ENCODE measurements at places on chromosomes 6 and 20.

- no peak for DNase-seq
Measured at GRCh38 chr20:7410150-7410549, 530.1 kb downstream of the HAO1 start.

DNA sequence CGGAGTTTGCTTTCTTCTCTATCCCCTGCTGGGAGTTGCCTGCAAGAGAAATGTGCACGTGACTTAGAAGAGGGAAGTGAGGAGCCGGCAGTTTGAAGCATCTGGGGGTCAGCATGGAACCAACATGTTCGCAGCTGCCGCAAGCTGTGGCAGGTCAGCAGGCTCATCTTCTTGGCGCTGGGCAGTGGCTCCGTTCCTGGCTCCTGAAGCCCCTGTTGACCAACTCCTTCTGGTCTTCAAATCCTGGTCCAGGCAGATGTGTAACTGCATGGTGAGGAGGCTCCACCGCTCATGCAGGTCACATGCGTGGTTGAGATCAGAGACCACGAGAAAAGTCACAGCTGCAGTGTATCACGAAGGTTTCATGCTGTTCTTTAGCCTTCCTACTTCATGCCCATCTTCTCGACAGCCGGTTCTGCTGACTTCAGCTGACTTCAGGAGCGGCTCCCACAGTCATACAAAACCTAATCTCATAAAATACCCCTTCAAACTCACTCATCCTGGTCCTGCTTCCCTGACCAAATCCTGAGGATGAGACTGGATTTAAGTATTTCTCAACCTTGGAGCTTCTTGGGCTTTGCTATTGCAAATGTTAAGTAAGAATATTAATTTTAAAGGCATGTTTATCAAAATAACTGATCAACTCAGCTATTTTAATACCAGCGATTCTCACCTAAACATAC lies 44.9 kb upstream of the BCAS1 start:
- peak; percentile 20 for DNase-seq

GRCh38 chr6:161366301-161366923 lies 92.6 kb upstream of the AGPAT4 start:
- no peak for DNase-seq

GRCh38 chr20:17619351-17620093 lies 49.6 kb downstream of the DSTN start:
- no peak for DNase-seq

DNA sequence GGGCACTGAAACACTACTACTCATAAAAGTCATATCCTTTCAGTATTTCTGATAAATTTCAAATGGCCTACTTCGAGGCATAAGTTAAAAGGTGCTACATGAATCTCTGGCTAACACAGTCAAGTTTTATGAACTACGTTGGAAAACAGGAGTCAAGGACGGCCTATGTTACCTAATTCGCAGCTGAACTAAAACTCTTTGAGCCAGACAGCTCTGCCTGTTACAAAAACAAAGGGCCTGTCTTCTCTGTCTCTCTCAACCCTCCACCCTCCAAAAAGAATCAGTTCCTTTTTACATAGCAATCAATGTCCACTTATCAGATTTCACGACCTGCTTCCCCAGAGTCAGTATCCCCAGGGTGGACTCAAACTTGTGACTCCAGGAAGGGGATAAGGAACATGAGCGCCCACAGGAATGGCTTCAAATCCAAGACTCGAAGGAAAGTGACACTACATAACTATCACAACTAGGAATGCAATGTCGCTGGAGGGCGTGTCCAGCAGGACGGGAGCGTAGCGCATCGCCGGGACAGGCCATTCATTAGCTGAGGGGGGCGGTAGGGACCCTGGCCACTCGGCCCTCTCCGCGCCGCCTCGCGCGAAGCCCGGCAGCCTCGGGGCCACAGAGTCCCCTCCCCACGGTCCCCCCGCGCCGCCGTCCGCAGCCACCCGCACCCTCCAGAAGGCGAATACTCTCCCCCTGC lies 591 bp downstream of the IBTK start:
- peak; percentile 71 for DNase-seq

GRCh38 chr20:47059536-47059935 lies 164.9 kb downstream of the EYA2 start:
- DNase-seq = no peak

DNA sequence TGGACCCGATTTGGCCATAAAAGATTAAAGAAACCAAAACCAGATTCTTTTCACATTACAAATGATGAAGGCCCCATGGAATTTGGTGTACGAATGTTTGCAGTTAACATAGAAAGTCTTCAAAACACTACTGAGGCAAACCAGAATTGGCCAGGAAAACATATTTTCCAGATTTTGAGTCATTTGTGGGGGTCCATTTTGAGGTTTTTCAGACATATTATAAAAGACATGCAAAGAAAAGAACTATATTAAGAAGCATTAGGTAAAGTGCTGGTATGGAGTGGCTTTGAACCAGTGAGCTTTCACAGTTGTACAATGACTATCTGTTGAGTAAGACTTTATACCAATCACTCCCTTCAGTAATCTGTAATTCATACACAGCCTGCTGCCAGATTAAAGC lies 168.9 kb upstream of the COL21A1 start:
- peak; percentile 87 for DNase-seq

DNA sequence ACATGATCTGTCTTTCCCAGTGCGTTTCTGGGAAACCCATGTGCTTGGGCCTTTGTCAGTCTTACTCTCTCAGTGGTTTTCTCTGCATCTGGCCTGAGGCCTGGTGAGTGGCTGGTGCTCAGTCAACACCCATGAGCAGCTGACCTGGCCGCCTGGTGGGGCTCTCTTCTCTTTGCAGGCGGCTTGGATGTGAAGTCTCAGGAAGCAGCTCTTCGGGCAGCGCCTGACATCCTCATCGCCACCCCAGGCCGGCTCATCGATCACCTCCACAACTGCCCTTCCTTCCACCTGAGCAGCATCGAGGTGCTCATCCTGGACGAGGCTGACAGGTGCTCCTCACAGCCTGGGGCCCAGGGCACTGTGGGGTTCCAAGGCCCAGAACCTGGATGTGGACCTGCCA lies 10.8 kb downstream of the DDX27 start:
- no peak for DNase-seq

DNA sequence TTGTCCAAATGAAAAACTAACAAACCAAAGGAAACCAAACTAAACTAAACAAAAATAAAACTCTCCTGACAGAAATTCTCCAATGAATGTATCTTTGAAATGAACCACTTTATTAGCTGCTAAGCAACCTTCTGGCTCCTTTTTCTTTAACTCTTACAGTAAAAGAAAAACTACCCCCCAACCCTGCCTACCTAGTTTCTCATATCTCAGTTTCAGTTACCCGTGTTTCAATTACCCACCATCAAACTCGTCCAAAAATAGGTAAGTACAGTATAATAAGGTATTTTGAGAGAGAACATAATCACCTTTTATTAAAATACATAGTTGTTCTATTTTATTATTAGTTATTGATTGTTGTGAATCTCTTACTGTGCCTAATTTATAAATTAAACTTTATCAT lies 177.4 kb upstream of the THEMIS start:
- DNase-seq = no peak

- DNase-seq = no peak
Measured at GRCh38 chr6:49142421-49143151, 320.5 kb downstream of the MMUT start.

GRCh38 chr6:90650041-90650940 lies 63.4 kb upstream of the MAP3K7 start:
- DNase-seq = no peak

DNA sequence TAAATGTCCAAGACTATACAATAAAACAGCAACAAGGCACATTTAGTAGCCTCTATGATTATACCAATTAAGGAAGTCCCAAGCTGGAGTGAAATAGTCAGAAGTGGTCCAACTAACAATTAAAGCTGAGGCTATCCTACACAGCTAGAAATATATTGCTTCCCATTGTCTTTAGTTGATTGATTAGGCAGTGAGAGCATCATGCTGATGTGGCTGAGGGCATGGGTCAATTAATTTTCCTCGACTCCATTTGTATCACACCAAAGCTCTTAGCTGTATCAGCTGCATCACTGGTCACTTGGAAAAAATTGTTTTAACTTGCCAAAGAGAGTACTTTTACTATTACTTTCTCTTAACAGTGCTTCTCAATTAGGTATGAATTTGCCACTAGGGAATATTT lies 328.7 kb upstream of the NT5E start:
- DNase-seq = no peak

DNA sequence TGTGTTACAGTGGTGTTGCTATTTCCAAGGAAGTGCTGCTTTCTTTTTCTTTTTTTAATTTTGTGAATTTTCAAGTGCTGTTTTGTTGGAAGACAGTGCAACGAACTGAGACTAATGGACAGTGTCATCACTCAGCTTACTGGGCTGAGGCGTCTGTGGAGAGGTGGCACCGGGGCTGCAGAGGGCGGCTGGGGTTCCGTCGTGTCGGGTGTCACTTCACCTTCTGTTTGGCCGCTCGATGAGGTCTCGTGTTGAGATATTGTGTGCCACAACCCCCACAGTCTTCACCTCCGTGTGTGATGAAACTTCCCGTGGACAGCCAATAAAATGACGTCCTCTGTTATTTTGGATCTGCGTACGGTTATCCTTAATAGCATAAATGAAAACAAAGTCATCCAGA lies 149.4 kb upstream of the SNX9 start:
- DNase-seq = no peak

DNA sequence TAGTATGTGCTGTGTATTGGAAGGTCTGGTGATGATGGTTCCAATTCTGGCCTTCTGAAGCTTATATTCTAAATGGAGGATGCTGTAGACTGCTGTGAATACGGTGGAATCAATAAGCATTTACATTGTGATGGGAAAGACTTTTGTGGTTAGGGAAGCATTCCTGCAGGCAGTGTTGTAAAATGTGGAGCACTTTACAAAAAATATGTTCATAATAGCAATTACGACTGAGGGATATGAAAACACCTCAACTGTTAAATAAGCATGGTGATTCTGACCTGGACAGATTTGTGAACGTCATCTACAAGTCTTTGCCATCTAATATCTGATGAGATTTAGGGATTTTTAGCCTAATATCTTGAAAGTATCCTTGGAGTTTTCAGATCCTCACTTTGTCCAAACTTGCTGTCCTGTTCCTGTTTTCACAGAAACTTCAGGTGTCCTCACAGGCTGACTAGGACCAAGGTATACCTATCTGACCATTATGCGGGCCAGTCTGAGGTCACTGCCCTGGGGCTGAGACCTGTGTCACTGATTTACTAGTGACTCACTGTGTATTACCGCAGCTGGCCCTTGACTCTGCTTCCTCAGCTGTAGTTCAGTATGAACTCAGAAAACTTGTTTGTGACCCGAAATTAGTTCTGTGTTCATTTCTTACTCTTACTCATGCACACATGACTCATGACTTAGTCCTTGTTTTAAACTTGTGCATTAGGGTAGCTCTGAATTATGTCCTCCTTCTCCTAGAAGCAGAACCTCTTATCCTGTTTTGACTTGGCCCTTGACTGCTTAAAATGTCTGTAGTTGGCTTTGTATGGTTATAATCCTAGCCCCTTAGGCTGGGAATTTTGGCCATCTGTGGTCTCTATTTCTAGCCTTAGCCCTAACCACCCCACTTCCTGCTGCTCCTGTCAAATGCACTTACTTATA lies 343.0 kb downstream of the CDKAL1 start:
- DNase-seq = peak; percentile 86

GRCh38 chr6:2129182-2129621 lies 116.2 kb downstream of the GMDS start:
- DNase-seq = no peak

GRCh38 chr20:48006036-48006833 lies 221.0 kb upstream of the SULF2 start:
- DNase-seq = peak; percentile 83

DNA sequence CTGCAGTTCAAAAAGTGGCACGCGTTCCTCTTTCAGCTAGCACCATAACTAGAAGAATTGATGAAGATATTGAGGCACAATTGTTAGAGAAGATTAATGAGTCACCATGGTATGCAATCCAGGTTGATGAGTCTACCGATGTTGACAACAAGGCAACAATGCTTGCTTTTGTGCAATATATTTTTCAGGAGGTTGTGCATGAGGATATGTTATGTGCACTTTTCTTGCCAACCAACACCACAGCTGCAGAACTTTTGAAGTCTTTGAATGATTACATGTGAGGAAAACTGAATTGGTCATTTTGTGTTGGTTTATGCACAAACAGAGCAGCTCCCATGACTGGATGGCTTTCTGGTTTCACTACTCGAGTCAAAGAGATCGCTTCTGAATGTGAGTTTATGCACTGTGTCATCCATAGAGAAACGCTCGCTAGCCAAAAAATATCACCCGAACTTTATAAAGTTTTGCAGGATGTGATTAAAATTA lies 129.3 kb upstream of the SLC24A3 start:
- DNase-seq = no peak

DNA sequence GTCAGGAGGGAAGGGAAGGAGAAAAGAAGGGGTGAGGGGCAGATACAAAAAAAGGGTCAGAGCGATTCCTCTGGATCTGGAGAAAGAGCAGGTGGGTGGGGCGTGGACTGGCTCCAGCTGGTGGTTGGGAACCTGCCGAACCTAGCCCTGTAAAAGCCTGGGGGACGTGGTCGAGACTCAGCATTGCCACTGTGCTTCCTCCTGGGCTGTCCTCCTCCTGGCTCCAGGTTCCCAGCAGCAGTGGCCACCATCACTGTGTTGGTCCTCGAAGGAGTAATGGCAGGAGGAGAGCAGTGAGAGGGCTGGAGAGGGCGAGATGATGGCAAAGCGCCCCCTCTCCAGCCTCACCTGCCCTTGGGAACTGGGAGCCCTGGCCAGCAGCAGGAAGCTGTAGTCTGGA lies 3.5 kb upstream of the RAET1L start:
- DNase-seq = no peak

DNA sequence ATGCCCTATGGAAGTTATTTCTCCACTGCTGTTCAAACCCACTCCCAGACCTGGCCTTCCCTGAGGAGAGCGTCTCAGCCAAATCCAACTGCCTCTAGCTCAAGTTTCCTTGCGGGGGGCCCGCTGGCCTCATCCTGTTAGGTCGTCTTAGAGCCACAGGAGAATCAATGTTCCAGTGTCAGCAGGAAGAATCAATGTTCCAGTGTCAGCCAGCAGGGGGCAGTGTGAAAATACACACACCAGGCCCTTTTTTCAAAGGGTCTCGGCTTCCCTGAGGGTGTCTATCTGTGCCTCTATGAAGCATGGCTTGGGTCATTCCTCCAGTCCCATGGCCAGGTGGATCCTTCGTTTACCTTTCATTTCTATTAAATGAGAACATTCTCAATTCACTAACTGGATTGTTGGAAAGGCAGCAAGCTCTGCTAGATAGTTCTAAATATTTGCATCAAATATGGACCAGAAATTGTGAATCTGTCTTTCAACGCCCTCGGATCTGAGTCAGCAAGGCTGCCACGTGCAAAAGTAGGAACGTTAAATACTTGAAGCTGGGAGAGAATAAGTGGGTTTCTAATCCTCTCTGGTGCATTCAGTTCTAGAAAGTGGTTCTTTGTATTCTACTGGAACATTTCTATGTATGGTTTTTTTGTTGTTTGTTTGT lies 19.2 kb downstream of the PRND start:
- DNase-seq = peak; percentile 30

GRCh38 chr20:49377326-49377725 lies 99.5 kb upstream of the ZNFX1 start:
- no peak for DNase-seq

- peak; percentile 68 for DNase-seq
Measured at GRCh38 chr6:142387997-142388815, 86.4 kb downstream of the ADGRG6 start.

GRCh38 chr6:88428068-88428467 lies 261.9 kb upstream of the CNR1 start:
- no peak for DNase-seq

GRCh38 chr6:20564269-20564668 lies 30.0 kb downstream of the CDKAL1 start:
- DNase-seq = peak; percentile 38
